SK-N-DZ (cell line): ENCODE measurements at places on chromosomes 5 and 9.

GRCh38 chr9:100368672-100369071, 15.9 kb upstream of the TEX10 start:
- no peak for DNase-seq

- DNase-seq = no peak
Observed at GRCh38 chr5:89303033-89303480, 420.1 kb upstream of the MEF2C start.

GRCh38 chr5:145509336-145510136, 325.6 kb downstream of the PRELID2 start:
- DNase-seq = peak; percentile 43

DNA sequence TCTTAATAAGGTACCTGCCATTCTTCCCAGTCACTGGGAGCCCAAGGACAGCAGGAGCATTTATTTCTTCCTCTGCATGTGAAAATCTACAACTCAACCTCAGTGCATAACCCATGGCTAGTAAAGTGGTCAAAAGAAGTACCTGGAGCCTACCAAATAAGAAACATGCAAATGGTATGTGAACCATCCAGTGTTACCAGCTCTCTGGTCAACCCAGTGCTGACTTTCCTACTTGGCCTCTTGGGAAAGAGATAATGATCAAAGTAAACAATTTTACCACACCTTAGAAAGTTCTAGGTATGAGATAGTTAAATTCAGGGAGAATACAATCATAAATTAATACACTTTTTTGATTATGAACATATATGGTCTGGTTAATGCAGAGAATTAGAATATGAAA, 325.6 kb downstream of the ENC1 start:
- DNase-seq = no peak

GRCh38 chr9:68851657-68852056, 146.6 kb downstream of the PIP5K1B start:
- no peak for DNase-seq

GRCh38 chr5:51377151-51378060, 5.8 kb upstream of the ISL1 start:
- no peak for DNase-seq

DNA sequence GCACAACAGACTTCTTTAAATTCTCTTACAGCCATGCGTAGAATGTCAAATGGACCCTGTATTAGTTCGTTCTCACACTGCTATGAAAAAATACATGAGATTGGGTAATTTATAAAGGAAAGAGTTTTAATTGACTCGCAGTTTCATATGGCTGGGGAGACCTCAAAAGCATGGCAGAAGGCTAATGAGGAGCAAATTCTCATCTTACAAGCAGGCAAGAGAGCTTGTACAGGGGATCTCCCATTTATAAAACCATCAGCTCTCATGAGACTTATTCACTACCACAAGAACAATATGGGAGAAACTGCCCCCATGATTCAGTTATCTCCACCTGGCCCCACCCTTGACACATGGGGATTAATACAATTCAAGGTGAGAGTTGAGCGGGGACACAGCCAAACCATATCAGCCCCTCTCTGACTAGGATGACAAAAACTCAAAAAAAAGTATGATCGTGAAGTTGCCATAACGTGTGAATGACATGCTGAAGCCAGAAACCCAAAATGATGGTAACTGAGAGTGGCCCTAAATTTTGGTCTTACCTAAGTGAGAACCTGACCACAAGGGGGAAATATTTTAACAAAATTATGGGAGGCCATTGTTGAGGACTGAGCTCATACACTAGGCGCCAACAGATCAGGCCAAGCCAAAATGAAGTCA, 17.5 kb upstream of the TEX10 start:
- DNase-seq = no peak
